Activated CD4-positive, alpha-beta T cell treated with anti-CD3 and anti-CD28 coated beads for 24 hours (primary cell): ENCODE measurements at places on chromosomes 4 and X.

- DNase-seq: no peak
These were observed 9.9 kb downstream of the PHEX start for GRCh38 chrX:22041907-22042530.

- DNase-seq: no peak
These were observed 1952.2 kb downstream of the PCDH7 start for GRCh38 chr4:32672359-32672758.

GRCh38 chrX:81202456-81202819 is 536 bp downstream of the SH3BGRL start:
- no peak for DNase-seq

- DNase-seq: no peak
These were observed 9.8 kb downstream of the SPP1 start for GRCh38 chr4:87985097-87985886.

GRCh38 chr4:40728333-40728732 is 21.4 kb upstream of the NSUN7 start:
- no peak for DNase-seq

DNA sequence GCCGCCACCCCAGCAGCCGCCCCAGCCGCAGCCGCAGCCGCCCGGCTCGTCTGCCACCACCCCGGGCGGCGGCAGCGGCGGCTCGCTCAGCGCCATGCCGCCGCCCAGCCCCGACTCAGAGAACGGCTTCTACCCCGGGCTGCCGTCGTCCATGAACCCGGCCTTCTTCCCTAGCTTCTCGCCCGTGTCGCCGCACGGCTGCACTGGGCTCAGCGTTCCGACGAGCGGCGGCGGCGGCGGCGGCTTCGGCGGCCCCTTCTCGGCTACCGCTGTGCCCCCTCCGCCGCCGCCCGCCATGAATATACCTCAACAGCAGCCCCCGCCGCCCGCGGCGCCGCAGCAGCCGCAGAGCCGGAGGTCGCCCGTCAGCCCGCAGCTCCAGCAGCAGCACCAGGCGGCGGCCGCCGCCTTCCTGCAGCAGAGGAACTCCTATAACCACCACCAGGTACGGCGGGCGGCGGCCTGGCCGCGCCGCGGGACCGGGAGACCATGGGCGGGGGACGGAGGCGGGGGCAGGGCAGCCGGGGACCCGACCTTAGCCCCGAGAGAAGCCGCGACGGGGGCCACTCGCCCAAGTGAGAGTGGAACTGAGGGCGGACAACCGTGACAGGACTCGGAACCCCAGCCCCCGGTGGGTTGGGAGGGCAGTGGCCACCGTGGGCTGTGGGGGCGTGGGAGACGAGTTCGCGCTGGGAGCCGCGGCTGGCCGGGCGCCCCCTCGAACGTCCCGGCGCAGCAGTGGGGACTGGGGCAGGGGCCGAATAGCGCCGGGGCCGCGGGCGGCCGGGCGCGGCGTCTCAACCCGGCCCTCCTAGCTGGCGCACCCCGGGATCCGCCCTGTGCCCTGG is 1.8 kb downstream of the CPEB2 start:
- peak; percentile 22 for DNase-seq

DNA sequence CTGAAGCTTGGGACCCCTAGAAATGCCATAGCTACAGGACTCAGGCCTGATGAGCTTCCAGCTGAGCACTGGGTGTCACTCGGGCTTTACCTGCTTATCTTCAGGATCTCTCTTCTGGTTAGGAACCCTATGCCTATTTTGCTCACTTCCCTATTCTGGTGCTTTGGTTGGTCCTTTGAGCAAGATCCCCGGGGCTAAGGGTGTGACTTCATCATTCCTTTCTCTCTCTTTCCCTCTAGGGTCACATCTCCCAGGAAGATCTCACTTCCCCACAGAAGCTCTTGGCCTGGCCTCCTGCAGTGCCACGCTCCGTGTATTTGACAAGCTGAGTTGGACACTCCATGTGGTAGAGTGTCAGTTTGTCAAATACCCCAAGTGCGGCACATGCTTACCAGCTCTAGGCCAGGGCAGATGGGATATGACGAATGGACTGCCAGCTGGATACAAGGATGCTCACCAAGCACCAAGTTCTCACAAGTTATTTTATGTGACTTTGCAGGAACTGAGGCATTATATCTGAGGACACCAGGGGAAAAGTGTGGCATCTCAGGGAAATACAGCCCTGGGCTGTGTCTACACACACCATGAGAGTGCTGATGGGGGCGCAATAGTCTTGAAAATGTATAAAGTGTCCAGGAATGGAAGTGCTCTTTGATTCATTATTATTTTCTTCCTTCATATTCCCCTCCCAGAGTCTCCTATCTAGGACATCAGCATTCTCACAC is 21.1 kb downstream of the VSIG4 start:
- no peak for DNase-seq

DNA sequence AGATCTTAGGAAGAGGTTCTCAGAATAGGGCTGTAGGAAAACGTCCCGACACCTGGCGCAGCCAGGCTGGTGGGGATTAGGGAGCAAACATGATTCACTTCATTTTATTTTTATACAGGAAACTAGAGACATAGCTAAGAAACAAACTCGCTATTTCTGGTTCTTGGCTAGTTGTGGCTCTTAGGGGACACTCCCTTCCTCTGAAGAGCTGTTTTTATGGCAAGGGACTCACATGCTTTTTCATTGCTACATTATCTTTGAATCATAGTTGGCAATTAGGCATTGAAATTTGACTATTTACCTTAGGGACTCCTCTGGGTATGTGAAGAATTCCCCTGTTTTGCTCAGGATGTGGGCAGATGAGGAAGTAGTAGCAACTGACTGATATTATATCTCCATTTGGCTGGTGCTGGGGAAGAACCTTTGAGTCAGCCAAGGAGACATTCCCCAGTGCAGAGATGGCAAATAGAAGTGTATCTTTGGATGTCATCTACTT is 174.5 kb downstream of the SMIM20 start:
- no peak for DNase-seq

DNA sequence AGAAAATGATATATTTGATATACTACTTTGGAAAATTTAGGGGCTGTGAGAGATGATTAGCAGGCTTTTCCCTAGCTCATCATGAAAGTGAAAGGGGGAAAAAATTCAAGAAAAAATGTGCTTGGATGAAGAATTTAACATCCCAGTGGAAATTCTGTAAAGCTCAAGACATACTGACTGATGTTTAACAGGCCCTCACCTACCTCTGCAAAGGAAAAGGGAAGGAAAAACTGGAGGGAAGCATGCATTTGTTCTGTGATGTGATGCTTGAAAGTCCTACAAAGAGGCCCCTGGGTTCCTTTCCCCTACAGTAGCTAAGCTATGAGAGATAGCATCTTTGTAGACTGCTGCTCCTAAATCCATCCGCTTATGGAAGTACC is 364.1 kb downstream of the PDGFC start:
- DNase-seq: no peak

DNA sequence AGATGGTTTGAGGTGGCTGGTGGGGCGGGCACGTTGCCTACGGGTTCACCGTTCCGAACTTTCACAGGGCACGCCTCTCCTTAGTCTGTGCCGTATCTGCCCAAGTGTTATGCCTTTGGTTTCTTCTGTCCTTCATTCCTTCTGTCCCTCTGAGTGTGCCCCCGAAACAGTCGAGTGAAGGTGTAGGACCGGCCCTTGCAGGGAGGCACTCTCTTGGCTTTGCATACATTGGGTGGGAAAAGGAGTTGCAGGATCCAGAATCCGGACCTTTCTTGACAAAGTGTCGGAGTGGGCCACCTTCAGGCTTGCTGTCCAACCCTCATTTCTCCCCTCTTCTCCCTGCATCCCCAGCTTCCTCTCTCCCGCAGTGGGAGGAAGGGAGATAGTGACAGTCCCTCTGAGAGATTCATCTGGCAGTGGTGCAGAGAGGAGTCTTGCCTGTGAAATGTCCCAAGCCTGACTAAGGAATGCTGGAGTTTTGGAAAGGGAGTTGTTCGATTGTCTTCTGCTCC is 569 bp downstream of the ARFIP1 start:
- DNase-seq: no peak

- DNase-seq: no peak
These were observed 5.2 kb upstream of the PDE6B start for GRCh38 chr4:620201-620600.

DNA sequence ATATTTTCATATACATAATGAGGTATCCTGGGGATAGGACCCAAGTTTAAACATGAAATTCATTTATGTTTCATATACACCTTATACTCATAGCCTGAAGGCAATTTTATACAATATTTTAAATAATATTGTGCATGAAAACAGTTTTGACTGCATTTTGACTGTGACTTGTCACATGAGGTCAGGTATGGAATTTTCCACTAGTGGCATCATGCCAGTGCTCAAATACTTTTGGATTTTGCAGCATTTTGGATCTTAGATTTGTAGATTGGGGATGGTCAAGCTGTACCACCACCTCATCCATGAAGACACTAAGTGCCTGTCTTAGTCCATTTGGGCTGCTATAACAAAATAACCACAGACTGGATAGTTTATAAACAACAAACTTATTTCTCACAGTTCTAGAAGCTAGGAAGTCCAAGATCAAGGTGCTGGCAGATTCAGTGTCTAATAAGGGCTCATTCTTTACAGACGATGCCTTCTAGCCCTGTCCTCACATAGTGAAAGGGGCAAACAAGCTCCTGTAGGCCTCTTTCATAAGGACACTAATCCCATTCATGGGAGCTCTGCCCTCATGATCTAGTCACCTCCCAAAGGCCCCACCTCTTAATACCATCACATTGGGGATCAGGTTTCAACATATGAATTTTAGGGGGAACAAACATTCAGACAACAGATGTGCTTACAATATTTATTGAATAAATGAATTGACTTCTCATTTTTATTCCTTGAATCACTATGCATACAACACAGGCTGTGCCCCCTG is 9.4 kb downstream of the NUDT6 start:
- DNase-seq: no peak

- no peak for DNase-seq
These were observed 23.4 kb downstream of the TRMT10A start for GRCh38 chr4:99540277-99540939.

DNA sequence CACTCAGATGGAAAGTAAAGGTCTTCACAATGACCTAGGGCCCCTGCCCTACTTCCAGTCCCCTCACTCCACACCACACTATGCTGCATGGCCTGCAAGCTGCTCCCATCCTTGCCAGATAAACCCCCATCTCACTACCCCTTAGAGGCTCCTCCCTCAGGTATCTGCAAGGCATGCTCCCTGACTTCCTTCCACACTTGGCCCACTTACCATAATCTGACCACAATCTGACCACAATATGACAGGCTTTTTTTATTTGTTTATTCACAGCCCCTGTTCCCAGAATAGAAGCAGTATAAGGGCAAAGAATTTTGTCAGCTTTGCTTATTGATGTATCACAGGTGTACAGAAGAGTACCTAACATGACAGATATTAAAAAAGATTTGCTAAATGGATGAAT is 124.7 kb downstream of the CAMK2D start:
- DNase-seq: no peak

DNA sequence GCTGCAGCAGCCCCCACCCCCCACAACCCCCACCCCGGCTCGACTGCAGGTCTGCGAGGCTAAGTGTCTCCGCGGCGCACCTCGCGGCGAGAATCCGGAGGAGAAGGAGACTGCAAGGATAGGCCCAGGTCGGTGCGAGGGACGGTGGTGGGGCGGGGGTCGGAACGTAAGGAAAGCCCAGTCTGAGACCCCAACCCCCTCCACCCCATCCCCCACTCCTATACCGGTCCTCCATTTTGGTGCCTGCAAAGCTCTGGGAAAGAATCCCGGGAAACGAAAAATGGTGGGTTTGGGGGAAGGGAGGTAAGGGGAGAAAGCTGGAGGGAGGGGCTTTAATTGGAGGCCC is 614 bp downstream of the BEX3 start:
- no peak for DNase-seq

DNA sequence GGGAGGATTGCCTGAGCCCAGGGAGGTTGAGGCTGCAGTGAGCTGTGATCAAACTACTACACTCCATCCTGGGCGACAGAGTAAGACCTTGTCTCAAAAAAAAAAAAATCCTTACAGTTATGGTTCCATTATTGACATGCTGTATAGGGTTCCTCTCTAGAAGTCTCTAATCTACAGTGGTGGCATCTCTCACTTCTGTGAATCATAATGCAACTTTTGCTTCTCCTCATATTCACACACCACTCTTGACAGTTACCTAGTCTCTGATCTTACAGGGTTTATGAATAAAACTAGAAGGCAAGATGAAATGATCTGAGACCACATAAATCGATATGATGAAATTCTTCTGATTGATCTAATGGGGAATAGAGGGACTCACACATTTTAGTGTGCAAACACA is 40.6 kb downstream of the DOCK11 start:
- no peak for DNase-seq

DNA sequence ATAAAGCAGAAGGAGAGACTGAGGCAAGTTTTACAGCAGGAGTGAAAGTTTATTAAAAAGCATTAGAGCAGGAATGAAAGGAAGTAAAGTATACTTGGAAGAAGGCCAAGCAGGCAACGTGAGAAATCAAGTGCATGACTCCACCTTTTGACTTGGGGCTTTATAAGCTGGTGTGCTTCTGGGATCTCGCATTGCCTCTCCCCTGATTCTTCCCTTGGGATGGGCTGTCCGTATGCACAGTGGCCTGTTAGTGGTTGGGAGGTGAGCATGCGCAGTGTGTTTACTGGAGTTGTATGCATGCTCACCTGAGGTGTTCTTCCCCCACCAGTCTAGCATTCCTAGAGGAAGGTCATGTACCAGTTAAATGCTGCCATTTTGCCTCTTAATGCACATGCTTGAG is 29.1 kb upstream of the C1QTNF7 start:
- DNase-seq: no peak

- DNase-seq: no peak
These were observed 1318.6 kb downstream of the TECRL start for GRCh38 chr4:63090641-63091040.

GRCh38 chr4:77731656-77732055 is 87.5 kb downstream of the CNOT6L start:
- no peak for DNase-seq

- DNase-seq: no peak
These were observed 45.9 kb downstream of the PTCHD1 start for GRCh38 chrX:23380581-23380980.

DNA sequence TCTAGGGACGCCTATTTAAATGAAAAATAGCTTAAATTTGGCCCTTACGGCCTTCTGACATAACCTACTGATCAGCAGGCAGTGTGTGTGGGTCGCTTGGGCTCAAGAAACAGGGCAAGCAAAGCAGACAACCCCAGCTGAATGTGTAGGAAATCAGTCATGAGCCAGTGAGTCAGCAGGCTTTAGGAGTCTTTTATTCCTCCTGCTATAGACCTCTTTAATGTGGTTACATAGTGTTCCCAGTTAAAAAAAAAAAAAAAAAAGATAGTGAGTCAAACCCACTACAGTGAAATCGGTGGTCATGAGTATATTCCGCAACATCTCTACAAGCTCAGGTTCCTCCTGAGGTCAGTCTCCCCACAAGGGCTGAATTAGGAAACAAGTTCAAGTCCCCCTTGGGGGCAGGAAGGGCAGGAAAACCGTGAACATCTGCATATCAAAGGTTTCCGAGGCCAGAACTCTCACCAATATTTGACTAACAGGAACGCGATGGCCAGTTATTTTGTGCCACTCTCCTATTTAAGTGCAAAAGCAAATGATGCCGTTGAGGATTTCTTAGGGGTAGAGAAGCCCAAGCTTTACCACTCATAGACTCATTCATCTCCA is 32.7 kb downstream of the ACSL1 start:
- DNase-seq: peak; percentile 36

- no peak for DNase-seq
These were observed 16.2 kb upstream of the CA5B start for GRCh38 chrX:15721911-15722310.
